ENCODE measurements at places on chromosomes 11 and 22.

- no peak for DNase-seq
Observed at GRCh38 chr11:71485466-71485865, 32.5 kb downstream of the NADSYN1 start.

GRCh38 chr11:84800755-84801346 lies 826.3 kb downstream of the DLG2 start:
- DNase-seq: no peak

GRCh38 chr22:22111267-22111751 lies 128.7 kb upstream of the TOP3B start:
- peak; percentile 86 for DNase-seq

- no peak for DNase-seq
Observed at GRCh38 chr11:105915021-105915420, 107.0 kb downstream of the MSANTD4 start.

DNA sequence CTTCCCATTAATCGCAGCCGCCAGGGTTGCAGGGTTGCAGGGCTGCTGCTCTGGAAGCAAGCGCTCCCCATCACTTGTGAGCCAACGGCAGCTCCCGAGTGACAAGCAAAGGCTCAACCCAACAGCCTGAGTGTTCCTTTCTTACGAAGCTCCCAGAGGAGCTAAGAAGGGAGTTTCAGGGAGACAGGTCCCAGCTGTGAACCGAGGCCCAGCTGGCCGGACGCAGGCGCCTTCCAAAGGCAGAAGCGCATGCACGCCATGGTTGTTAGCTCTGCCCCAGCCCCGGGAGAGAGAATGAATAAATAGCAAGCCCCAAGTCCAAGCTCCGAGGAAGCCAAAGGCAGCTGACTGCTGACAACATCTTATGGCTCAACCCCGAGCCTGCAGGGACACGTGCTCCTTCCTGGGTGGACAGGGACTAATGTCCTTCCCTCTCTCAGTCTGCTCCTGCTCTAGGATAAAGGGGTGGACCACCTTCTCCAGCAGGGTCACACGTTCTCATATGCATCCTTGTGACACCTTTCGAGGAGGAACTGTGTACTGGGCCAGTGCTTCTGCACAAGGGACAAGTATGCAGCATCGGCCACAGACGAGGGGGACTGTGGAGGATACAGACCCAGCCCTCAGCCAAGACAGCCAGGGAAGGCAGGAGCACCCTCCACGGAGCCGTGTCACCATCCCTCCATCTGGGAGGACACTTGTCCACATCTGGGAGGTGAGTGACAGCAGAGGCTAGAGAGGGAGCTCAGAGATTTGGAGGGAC lies 29.9 kb downstream of the SHANK2 start:
- no peak for DNase-seq

GRCh38 chr11:43947003-43947500 lies 4.6 kb downstream of the C11orf96 start:
- DNase-seq: no peak

GRCh38 chr22:36816339-36816635 lies 548 bp downstream of the PVALB start:
- no peak for DNase-seq

- DNase-seq: peak; percentile 65
Observed at GRCh38 chr11:14380947-14381561, 22.1 kb upstream of the RRAS2 start.

DNA sequence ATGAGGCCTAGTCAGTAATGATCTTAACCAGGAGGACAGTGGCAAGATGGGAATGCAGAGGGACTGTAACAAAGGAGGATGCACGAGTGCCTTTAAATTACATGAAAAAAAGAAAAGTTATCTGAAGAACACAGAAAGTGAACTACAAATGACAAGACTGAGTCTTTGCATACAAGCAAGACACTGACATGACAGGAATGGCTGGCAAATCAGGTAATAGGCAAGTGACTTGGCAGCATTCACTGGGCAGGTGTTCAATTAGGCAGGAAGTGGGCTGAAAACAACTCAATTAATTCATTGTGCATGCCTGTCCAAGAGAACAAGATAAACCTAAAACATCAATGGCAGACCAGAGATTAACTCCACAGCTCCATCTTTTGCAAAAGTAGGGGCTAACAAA lies 24.0 kb downstream of the SMCO4 start:
- DNase-seq: no peak

GRCh38 chr22:17867160-17867785 lies 93.0 kb upstream of the BID start:
- no peak for DNase-seq

GRCh38 chr11:75615751-75616150 lies 53.1 kb downstream of the MAP6 start:
- no peak for DNase-seq

DNA sequence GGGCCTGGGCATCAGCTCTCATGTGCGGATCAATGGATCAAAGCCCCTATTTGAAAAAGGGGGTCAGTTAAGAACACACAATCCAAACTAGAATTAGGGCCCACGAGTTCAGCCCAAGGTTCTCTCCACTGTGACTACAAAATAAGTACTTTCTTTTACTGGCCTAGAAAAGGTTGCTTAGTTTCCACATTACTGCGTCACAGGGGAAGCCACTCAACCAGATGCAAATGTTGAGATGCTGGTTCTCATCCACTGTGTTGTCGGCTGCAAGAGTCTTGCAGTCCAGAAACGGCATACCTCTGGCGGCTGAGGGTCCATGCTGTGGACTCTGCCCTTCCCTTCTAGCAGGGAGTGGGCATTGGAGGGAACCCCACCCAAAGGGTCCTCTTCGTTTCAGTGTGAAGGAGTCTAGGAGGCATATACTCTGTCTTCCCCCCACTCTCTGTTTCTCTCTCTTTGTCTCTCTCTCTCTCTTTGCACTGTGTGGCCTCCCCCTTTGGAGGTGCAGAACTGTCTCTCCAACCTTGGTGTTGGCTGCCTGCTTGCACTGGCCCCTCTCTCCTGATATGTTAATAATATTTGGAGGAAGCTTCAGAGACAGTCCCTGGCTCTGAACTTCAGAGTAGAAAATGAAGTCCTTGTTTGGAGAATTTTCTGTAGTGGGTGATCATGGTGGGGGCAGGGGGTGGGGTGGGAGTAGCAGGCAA lies 99.0 kb upstream of the NNMT start:
- DNase-seq: no peak

DNA sequence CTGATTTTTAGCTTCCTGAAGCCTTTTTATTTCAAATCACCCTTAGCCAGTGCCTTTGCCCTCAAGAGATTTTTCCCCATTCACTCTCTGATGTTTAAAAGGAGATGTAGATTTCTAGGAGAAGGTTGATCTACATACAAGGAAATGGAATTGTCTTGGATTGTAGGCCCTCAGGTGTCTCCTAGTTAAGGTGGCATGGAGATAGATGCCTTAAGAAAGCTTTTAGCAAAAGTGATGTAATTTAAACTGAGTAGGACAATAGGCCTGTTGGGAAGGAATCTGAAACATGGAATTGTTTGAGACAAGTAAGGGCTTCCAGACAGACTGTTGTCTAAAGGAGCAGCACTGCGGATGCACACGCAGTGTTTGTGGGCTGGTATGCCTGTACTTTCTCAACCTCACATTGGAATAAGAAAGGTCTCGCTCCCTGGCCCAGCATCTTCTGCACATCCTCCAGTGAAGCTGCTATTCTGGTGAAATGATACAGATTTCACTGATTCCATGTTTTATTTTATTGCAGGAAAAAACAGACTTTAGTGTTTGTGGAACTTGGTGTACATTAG lies 69.8 kb upstream of the SLC25A18 start:
- DNase-seq: no peak

GRCh38 chr22:48209473-48210197 lies 1447.2 kb downstream of the TBC1D22A start:
- DNase-seq: no peak

GRCh38 chr22:42951093-42951710 lies 63.7 kb downstream of the PACSIN2 start:
- no peak for DNase-seq

Data from GM06990 (cell line).